ENCODE measurements at places on chromosomes 1 and 21.

DNA sequence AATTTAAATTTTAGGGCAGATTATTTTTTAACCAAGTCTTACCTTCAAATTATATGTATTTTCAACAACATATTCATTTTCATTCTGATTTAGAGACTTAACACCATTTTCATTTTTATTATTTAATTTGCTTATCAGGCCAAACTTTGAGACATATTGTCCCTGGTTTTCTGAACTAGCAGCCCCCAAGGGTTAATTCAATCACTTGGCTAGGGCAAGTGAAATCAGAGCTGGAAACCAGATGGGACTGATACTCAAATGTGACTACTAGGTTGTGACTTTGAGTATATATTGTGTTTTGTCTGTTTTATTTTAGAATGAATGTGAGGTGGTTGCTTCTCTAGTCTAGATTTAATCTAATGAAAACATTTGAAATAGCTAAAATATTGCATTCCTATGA, 198.9 kb upstream of the PTGFR start:
- peak; percentile 27 for DNase-seq

GRCh38 chr1:81974222-81974841, 173.6 kb downstream of the ADGRL2 start:
- no peak for DNase-seq

- DNase-seq, result peak; percentile 60
Observed at GRCh38 chr1:117646007-117646811, 40.4 kb downstream of the TENT5C start.

- DNase-seq, result no peak
Observed at GRCh38 chr1:224852901-224853568, 76.4 kb upstream of the DNAH14 start.

DNA sequence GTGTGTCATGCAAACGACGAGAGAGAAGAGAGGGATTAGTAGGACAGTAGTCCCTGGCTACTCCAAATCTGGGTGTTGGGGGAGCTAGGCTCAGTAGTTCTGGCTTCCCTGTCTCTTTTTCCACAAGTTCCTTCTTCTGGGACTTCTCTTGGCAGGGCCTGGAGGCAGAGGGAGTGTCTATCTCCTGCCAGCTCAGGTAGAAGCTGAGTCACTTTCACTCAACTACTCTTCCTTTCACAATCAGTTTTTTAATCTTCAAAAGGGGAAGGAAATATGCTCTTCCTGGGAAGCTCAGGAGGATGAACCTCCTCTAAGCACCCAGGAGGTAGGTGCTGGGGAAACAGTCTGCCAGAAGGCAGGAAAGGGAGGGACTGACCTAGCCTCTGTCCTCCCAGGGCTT, 35.2 kb upstream of the MAGOH start:
- no peak for DNase-seq

GRCh38 chr1:29709704-29710280, 473.5 kb downstream of the PTPRU start:
- DNase-seq, result no peak

- DNase-seq, result no peak
Observed at GRCh38 chr1:203097001-203097400, 11.2 kb upstream of the MYOG start.

DNA sequence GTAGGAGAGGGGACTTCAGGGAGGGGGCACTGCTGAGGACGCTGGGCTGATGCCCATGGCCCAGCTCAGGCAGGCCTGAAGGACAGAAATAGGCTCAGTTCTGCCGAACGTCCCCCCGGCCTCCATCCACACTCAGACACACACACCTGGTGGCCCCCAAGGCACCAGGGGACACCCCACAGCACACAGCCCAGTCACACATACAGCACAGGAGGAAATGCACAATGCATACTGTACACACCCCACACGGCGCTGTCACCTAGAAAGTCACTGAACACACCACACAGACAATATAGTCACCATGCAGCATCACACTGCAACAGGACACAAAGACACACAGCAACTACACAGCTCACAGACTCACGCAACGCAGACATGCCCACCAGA, 562 bp downstream of the SYTL1 start:
- no peak for DNase-seq

DNA sequence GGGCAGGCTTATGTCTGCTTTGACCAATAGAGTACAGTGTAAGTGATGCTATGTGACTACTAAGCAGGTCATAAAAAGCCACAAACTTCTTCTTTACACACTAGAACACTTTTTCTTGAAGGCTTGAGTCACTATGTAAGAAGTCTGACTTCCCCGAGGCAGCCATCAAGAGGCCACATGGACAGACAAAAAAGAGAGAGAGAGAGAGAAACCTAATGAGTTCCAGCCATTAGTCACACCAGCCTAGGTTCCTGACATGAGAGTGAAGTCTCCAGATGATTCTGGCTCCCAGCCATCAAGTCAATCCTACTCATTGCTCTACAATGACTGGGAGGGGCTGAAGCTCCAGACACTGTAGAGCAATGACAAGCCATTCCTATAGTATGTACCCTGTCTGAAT, 101.4 kb downstream of the LHX9 start:
- peak; percentile 30 for DNase-seq

GRCh38 chr1:197180252-197180878, 33.9 kb upstream of the ASPM start:
- peak; percentile 32 for DNase-seq

DNA sequence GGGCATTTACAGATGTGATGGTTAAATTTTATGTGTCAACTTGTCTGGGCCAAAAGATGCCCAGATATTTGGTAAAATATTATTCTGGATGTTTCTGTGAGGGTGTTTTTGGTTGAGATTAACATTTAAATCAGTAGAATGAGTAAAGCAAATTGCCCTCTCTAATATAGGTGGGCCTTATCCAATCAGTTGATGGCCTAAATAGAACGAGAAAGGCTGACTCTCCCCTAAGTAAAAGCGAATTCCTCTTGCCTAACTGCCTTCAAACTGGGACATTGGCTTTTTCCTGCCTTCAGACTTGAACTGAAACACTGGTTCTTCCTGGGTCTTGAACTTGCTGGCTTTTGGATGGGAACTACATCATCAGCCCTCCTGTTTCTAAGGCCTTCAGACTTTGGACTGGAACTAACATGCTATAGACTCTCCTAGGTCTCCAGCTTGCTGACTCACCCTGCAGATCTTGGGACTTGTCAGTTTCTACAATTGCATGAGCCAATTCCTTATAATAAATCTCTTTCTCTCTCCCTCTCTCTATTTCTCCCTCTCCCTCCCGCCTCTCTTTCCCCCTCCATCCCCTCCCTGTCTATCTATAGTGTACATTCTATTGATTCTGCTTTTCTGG, 10.2 kb upstream of the NAV1 start:
- DNase-seq, result no peak

- DNase-seq, result no peak
Observed at GRCh38 chr1:232579466-232579865, 50.5 kb downstream of the SIPA1L2 start.

GRCh38 chr1:6832531-6833188, 47.4 kb downstream of the CAMTA1 start:
- no peak for DNase-seq

GRCh38 chr1:59569198-59569597, 245.6 kb upstream of the HOOK1 start:
- DNase-seq, result no peak

GRCh38 chr1:1832820-1833219, 54.5 kb upstream of the NADK start:
- no peak for DNase-seq

DNA sequence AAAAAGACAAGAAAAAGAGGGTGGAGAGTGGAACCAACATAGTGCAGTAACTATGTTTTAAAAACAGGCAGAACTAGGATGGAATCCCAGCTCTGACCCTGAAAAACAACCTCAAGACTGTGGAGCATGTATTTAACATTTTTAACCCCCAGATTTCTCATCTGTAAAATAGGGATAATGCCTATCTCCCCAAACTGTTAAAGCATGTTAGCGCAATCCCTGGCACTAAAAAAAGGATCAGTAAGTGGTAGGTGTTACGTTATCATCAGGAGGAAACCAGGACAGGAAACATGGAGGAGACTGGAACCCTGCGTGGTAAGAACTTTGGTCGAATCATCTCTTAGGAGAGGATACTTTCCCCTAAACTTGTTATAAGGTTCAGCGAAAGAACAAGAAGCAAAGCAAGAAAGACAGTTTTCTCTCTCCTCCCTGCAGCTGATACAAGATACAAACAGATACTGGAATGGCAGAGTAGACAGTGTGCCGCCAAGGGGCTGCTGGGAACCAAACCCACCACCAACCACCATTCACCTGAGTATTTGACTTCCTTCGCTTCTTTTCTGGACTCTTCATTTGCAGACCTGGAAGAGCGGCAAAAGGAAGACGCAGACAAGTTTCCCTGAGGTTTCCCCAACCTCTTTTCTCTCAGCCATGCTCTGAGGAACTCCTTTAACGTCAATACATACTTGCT, 991 bp downstream of the PYGO2 start:
- DNase-seq, result no peak

GRCh38 chr1:151975311-151976014, 18.2 kb downstream of the S100A10 start:
- no peak for DNase-seq

GRCh38 chr1:234624724-234625117, 14.7 kb upstream of the IRF2BP2 start:
- no peak for DNase-seq

- DNase-seq, result no peak
Observed at GRCh38 chr1:47439017-47439818, 1.4 kb downstream of the FOXD2 start.

GRCh38 chr1:15364740-15365139, 44.9 kb upstream of the EFHD2 start:
- no peak for DNase-seq

- no peak for DNase-seq
Observed at GRCh38 chr1:61976566-61976965, 218.1 kb upstream of the L1TD1 start.

DNA sequence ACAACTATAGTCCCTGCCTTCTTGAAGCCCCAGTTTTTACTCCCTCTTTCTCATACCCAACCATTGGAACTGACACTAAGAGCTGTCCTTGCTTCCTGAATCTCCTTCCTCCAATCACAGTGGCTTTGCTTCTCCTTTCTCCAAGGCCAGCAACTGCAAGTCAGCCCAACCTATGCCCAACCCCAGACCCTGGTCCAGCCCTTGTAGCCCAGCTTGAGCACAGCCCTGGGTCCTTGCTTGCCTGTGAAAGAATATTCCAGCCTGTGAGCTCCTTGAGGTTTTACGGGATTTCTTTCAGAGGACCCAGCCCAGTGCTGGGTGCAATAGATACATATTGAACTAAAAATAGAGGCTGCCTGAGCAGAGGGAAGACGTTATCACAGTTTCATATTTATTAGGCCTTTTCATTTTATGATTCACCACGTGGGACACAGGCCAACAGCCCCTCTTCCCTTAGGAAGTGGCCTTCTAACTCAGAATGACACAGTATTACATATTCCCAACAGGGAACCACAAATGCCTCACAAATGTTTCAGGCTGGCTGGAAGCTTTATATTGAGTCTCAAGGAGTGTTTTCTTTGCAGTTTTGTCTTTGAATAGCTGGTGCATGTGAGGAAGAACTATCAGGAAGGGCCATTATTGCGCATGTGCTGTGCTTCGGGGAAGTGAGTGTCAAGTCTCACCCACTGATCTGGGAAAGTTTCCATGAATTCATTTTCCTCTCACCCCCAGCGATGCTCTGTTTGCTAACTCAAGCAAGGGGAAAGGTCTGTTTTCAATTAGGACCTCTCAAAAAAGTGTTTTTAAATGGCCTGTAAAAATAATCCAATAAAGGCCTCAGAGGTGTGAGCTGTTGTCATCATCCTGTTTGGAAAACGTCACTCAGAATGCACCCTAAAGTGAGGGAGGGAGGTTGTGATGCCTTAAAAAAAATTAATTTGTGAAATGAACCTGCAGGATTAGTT, 92.3 kb upstream of the NFIA start:
- DNase-seq, result peak; percentile 42

DNA sequence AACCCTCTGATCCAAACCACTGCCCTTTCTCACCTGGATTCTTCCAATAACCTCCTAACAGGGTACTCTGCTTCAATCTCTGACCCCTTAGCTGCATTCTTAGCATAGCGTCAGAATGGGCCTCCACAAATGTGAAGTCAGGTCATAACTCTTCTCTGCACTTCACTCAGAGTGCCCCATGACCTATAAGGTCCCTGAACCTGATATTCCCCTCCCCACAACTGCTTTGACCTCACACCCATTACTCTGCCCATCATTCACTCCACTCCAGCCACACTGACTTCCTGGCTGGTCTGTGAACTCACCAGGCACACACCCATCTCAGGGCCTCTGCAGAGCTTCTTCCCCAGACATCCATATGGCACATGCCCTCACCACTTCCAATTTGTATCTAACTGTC, 141.9 kb downstream of the ZNF281 start:
- no peak for DNase-seq

DNA sequence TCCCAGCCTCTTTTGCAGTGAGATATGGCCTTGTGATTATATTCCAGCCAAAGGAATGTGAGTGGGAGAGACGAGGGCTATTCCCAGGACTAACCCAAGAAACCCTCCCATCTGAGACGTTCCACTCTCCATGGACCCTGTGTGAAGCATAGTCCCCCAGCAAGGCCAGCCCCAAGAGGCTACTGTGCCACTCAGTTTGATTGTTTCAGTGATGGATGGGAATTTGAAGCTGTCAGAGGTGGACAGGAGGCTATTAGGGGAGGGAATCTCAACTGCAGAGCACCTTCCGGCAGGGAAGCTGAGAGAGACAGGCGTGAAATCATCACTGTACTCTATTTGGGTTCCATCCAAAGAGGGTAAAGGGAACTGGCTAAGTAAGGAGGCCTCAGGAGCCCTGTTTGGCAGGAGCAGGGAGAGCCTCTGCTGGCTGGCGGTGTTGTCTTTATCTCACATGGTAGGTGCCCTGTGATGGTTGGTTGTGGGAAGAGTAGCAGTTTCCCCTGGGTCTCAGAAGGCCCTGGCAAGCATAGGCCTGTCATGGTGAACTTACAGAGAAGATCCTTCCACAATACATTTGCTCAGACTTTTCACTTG, 3.4 kb upstream of the TEX35 start:
- DNase-seq, result peak; percentile 34

DNA sequence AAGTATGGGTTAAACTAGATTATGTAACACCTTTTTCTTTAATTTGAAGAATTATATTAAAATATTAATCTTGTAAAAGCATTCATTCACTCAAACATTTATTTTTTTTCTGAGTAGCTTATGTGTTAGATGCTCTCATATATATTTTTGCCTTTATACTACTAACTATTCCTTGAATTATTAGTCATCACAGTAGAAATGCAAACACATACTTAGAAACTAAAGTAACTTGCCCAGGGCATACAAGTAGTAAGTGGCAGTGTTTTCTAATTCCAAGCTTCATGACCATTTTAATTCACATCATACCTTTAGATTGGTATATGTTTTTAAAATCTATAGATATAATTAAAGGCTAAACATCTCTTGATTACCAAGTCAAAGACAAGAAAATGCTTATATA, 1271.0 kb downstream of the BRINP3 start:
- DNase-seq, result no peak

- DNase-seq, result no peak
Observed at GRCh38 chr1:91594383-91595055, 93.9 kb downstream of the CDC7 start.

All from NCI-H446 (cell line).